Psoas muscle (tissue), 8 donors: ENCODE measurements at places on chromosomes 16 and 17. TPM values are rescaled to one million over a fixed set of nuclear protein-coding genes. Genes with fewer than 3 reads are reported as not detected.

Gene TBC1D24
- total RNA-seq = 6.0 TPM

Gene ARL5C
- 0.15 TPM for total RNA-seq

Gene CDR2L
- 1.4 TPM for total RNA-seq

Gene ACAP1
- total RNA-seq = 12.2 TPM

Gene C16orf96
- total RNA-seq = 0.04 TPM

Gene C16orf92
- total RNA-seq = not detected

DNA sequence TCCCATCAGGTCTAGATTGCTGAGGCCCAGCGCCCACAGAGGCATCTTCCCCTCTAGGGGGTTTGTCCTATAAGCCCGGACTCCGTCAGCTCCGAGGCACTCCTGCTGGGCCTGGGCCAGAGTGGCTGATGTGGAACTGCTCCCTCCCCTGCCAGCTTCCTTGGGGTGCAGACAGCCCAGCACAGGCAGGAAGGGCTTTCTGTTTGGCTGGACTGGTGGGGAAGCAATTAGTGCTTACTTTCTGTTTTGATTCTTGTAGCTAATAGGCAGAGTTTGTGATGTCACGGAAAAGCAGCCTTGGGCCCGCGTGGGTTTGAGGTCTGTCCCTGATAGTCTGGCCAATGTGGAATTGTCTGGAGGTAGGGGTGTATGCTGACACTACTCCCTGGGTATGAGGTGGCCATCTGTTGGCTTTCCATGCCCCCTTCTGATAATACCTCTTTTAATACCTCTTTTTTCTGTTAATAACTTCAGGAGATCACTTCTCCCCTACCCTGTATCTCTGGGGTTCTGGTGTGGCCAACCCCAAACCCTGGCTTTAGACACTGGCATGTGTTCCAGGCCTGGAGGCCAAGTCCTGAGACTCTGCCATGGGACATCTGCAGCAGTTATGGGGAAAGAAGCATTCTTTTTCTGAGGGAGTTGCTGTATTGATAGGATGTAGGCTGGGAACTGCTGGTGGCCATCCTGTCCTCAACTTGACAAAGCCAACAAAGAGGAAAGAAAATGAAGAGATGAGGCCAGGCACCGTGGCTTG is 190.9 kb downstream of the RAB11FIP4 start:
- peak; percentile 50 for DNase-seq
- no peaks in the 10 kb centered on the region for H3K27me3 ChIP-seq
- peaks cover 24% of the 10 kb centered on the region for H3K4me1 ChIP-seq
- H3K27ac ChIP-seq = peak overlapping the region; percentile 67

DNA sequence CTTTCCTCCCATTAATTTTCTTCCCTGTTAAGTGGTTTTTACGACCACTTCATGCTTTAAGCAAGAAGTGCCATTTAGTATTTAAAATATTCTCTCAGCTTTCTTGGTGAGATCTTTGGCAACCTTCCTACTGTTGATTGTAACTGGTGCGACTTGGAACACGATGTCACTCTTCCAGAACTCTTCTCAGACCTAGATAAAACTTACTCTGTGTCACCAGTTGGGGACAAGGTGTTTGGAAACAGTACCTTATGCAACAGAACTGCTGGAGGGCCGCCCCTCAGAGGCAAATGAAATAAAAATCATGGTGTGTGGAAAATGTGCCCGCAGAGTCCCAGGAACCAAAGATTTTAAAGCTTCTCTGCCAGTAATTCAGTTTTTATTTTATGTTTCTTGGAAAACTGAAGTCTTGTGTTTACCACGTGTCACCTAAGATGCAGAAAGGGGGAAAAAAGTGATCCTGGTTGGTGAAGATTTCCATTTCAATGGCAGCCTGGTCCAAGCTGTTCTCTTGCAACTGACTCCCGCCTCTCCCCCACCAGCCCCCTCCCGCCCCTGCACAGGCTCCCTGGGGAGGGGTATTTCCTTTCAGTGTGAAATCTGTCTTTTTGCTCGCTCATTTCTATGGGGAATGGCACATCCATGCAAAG is 7.2 kb upstream of the HSD11B2 start:
- DNase-seq = no peak
- no peaks in the 10 kb centered on the region for H3K4me1 ChIP-seq
- no peaks in the 10 kb centered on the region for H3K36me3 ChIP-seq
- H3K4me3 ChIP-seq = no peak overlapping the region
- no peak overlapping the region for H3K27ac ChIP-seq

DNA sequence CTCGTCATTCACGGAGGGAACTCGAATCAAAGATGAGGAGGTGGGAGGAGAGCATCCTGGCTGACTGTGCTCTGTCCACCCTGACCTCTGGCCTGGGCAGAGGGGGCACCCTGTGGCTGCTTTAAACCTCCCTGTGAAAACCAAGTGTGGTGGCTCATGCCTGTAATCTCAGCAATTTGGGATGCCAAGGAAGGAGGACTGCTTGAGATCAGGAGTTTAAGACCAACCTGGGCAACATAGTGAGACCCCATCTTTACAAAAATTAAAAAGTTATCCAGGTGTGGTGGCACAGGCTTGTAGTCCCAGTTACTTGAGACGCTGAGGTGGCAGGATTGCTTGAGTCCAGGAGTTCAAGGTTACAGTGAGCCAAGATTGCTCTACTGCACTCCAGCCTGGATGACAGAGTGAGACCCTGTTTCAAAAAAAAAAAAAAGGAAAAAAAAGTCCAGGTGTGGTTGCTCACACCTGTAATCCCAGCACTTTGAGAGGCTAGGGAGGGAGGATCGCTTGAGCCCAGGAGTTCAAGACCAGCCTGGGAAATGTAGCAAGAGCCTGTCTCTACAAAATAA is 5.8 kb upstream of the CDK3 start:
- DNase-seq = no peak
- H3K27me3 ChIP-seq = no peaks in the 10 kb centered on the region
- no peak overlapping the region for H3K4me3 ChIP-seq
- no peak overlapping the region for H3K27ac ChIP-seq
- H3K4me1 ChIP-seq = no peaks in the 10 kb centered on the region
- peaks cover 26% of the 10 kb centered on the region for H3K36me3 ChIP-seq

DNA sequence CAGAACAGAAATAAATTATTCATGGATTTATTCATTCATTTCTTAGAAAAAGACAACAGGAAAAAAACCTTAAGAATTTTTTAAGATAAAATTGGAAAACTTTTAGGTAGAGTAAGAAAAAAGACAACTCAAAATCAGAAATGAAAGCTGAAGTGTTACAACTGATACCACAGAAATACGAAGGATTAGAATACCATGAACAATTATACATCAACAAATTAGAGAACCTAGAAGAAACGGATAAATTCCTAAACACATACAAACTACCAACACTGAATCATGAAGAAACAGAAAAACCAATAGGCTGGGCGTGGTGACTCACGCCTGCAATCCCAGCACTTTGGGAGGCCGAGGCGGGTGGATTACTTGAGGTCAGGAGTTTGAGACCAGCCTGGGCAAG is 27.8 kb downstream of the CTRB2 start:
- no peaks in the 10 kb centered on the region for H3K36me3 ChIP-seq

- peaks cover 26% of the 10 kb centered on the region for H3K4me1 ChIP-seq
- no peak for DNase-seq
- peak overlapping the region; percentile 85 for H3K27ac ChIP-seq
- no peaks in the 10 kb centered on the region for H3K27me3 ChIP-seq
These were observed 83.1 kb downstream of the CCDC182 start for GRCh38 chr17:57662041-57662440.

- H3K4me1 ChIP-seq = no peaks in the 10 kb centered on the region
- H3K36me3 ChIP-seq = no peaks in the 10 kb centered on the region
- no peak overlapping the region for H3K4me3 ChIP-seq
- no peak overlapping the region for H3K27ac ChIP-seq
These were observed 92.8 kb upstream of the ZNF469 start for GRCh38 chr16:88289968-88290401.

GRCh38 chr17:6092903-6093468 is 22.8 kb downstream of the WSCD1 start:
- no peak for DNase-seq
- H3K27ac ChIP-seq = no peak overlapping the region
- H3K27me3 ChIP-seq = no peaks in the 10 kb centered on the region

- H3K27me3 ChIP-seq = no peaks in the 10 kb centered on the region
- no peak overlapping the region for H3K4me3 ChIP-seq
- H3K4me1 ChIP-seq = no peaks in the 10 kb centered on the region
- no peak overlapping the region for H3K27ac ChIP-seq
- no peak for DNase-seq
- H3K36me3 ChIP-seq = no peaks in the 10 kb centered on the region
These were observed 13.7 kb downstream of the GPR179 start for GRCh38 chr17:38329808-38330730.

GRCh38 chr17:59764292-59764741 is 56.9 kb downstream of the VMP1 start:
- DNase-seq = no peak
- no peaks in the 10 kb centered on the region for H3K27me3 ChIP-seq
- H3K4me3 ChIP-seq = no peak overlapping the region

DNA sequence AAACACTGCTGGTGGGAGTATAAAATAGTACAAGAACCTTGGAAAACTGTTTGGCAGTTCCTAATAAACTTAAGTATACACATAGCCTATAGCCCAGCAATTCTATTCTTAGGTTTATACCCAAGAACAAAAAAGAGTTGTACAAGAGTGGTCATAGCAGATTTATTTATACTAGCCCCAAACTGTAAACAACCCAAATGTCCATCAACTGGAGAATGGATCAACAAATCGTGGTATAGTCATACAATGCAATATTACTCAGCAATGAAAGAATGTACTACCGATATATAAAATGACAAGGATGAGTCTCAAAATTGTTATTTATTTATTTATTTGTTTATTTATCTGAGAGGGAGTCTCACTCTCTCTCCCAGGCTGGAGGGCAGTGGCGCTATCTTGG is 23.1 kb downstream of the GNGT2 start:
- H3K4me3 ChIP-seq = no peak overlapping the region
- H3K36me3 ChIP-seq = no peaks in the 10 kb centered on the region
- H3K4me1 ChIP-seq = no peaks in the 10 kb centered on the region

DNA sequence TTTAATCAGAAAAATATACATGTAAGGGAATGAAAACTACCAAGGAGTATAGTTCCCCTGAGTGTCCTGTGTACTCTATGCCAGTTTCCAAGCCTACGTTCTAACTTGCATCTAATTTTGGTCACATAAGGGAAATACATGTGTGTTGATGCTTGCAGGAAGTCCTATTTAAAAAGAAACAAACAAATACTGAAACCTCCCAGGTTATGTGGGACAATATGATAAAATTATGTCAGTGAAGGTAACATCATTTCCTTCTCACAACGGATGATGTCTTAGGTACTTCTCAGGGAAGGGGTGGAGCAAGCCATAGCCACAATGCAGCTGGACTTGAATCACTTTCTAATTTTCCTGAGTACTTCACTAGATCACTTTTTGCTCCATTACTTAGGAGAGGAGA is 115.9 kb downstream of the ZFHX3 start:
- no peak for DNase-seq
- H3K27ac ChIP-seq = peak overlapping the region; percentile 34
- H3K36me3 ChIP-seq = no peaks in the 10 kb centered on the region
- H3K4me1 ChIP-seq = peaks cover 52% of the 10 kb centered on the region
- H3K4me3 ChIP-seq = no peak overlapping the region
